ENCODE measurements at places on chromosomes 2 and 18.

DNA sequence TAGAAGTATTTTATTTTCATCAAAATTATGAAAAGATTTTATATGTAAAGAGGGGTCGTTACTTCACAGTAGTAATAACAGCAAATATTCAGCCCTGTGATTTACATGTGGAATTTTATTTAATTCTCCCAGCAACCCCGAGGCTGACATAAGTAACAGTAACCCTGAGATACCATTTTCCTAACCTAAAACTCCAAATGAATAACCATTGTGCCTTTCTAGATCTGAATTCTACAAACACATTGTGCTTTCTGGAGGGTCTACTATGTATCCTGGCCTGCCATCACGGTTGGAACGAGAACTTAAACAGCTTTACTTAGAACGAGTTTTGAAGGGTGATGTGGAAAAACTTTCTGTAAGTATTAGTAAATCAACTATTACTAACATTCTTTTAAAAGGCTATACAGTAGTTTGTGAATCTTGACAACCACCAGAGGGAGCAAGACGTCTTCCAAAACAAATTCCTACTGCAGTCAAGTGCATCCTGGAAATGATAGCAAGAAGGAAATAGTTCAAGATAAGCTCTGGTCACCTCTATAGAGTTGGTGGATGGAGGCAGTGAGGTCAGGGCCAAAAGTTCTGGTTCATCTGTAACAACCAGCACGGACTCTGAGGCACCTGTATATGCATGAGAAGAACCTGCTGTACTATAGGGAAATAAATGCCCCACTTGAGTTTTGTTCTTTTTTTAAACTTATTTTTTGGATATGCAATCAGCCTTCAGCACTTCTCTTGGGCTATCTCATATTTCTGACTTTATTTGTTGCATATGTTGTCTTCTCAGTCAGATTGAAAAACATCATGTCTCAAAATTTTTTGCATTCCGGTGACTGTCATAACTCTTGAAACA, 37.4 kb downstream of the ACTR2 start:
- DNase-seq = no peak

DNA sequence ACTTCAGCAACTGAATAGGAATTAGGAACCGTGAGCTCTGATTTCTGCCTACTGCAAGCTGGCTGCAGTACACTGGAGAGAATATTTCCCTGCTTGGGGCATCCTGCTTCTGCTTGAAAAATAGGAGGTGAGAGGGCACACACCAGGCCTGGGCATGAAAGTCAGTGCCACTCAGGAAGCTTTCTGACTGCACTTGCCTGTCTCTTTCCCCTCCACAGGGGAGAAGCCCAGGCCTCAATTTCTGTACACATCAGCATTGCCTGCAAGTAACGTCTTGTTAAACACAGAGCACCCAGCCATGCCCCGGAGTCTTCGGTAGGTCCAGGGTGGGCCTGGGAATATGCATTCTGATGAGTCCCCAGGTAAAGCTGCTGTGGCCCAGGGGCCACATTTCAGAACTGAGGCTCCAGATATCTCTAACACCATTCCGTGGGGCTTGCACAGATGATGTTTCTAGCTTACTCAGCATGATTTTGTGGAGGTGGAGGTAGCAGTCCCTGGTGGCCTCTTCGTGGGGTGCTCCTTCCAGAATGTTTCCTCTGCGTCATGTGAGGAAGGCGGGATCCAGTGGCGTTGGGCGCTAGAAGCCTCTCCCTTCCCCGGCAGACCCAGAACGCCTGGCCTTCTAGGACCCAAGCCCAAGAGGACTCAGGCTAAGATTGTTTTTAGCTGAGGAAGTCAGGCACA, 114.1 kb downstream of the ZBTB7C start:
- no peak for DNase-seq

DNA sequence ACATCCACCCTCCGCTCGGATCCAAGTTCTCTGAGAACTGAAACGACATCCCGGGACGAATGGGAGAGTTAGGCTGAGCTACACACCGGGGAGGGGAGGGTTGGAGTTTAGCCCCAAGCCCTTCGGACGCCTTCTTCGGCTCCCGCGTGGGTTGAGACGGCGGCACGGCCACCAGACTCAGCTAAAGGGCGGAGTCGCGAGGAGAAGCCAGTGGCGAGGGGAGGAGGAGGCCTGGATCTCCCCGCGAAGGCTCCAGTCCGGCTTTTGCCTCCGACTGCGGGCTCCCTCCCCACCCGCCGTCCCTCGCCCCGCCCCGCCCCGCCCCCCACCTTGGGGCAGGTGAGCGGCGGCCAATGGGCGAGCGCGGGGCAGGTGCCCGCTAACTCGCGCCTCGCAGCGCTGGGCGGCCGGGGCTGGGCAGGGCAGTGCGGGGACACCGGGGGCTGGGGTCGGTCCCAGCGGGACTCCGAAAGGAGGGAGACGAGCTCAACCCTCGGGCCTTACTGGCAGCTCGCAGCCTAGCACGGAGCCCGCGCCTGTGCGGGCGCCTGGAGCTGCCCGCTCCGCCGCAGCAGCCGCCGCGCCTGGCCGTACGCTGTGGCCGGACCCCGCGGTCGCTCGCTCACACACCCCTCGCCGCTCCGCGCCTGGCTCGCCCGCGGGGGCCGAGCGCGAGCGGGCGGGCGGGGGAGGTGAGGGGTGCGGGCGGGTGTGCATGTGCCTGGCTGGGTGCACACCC, at the start of gene EMX1:
Gene EMX1 (plus strand): TSS at position 382 of the 739 bp plus-strand sequence. CDS start 334 bp downstream, at position 716.
- DNase-seq = peak; percentile 38

- no peak for DNase-seq
Observed at GRCh38 chr2:72894514-72894913, 7.3 kb downstream of the SPR start.

- DNase-seq = peak; percentile 94
Observed at GRCh38 chr2:241734467-241735208, at the start of gene D2HGDH. Gene D2HGDH (plus strand): TSS chr2:241734630. CDS start chr2:241735225, 595 bp downstream.

- no peak for DNase-seq
Observed at GRCh38 chr2:227252831-227253230, 72.2 kb upstream of the MFF start.

- no peak for DNase-seq
Observed at GRCh38 chr2:10016001-10016801, 27.1 kb upstream of the KLF11 start.

GRCh38 chr2:199467066-199467822, 9.5 kb upstream of the SATB2 start:
- DNase-seq = no peak

DNA sequence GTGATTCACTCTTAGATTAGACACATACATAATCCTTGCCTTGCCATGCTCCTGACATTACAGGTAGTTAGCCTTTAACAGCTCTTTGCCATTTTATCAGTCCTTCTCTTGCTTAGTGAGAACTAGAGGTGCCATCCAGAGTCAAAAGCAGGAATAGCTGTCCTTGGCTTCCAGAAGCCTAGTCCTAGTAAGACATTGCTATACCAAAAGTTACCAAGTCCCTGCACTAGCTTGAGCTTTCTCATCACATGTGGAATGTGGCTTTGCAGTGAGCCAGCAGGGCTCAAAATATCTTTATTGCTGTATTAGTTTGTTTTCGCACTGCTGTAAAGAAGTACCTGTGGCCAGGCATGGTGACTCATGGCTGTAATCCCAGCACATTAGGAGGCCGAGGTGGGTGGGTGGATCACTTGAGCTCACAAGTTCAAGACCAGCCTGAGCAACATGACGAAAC, 104.7 kb upstream of the NOSTRIN start:
- no peak for DNase-seq

DNA sequence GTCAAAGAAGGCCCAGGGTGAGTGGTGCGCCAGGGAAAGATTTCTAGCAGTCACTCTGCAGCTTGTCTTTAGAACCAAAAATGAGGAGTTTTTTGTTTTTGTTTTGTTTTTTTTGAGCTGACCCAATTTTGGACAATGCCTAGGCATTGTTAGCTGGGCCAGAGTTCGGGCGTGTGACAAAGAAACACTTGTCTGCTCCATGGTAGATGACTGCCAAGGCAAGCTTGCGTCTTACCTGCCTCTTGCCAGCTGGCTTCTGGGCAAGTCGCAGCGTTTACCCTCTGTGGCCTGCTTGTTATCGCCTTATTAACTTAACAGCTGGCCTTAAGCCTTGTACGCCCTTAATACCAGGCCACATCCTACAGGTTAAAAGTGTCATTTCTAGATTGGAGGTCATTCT, 114.3 kb downstream of the GALNT1 start:
- no peak for DNase-seq

DNA sequence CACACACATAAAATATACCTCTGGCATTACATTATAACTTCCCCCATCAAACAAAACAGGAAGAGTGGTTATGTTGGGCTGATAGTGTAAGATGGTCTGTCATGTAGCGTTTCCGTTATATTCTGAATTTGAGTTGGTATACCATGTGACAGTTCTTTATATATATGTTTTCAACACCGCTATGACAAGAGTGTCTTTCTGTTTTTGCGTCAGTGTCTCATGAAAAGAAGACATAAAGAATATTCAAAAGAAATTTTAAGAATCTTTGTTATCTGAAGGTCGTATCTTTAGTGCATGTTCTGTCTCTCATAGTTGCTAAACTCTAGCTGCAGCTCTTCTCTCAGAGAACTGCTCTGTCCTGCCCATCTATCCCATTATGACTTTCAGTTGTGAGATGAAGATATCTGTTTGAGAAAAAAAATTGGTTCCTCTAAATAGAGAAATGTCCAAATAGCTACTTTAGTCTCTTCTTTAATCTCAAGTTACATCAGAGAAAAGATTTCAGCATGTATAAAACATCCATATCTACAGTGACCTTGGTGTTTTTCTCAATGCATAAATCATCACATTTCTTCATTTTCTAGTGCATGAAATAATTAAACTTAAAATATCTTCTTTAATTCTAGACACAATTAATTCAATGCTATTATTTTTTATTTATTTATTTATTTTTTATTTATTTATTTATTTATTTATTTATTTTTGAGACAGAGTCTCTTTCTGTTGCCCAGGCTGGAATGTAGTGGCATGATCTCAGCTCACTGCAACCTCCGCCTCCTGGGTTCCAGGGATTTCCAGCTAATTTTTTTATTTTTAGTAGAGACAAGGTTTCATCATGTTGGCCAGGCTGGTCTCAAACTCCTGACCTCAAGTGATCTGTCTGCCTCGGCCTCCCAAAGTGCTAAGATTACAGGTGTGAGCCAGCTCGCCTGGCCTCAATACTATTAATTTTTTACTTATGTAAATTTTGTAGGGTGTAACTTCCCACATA, 24.3 kb upstream of the PSME4 start:
- no peak for DNase-seq
